ENCODE measurements at places on chromosomes 13 and 19.

DNA sequence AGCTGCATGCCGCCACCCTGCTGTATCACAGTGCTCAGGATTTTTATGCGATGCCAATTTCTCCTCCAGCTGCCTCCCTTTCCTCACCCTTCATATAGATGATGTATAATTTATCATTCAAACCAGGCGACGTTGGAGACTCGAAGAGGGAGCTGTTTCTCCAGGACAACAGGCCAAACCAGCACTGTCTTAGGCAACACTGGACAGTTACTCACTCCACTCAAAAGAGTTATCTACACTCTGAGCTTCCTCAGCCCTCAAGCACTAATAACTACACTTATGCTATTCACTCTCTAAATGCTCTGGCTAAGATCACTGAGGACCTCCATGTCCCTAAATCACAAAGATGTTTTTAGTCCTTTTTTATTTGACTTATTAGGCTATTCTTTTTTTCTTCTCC is 87.3 kb upstream of the RFC3 start:
- no peak for DNase-seq

GRCh38 chr19:44908836-44909261 is 3.3 kb downstream of the APOE start:
- DNase-seq, result no peak

GRCh38 chr13:110881839-110882627 is 32.8 kb downstream of the ANKRD10 start:
- DNase-seq, result no peak

- DNase-seq, result no peak
These were observed 225.1 kb downstream of the HS6ST3 start for GRCh38 chr13:96314974-96315373.

DNA sequence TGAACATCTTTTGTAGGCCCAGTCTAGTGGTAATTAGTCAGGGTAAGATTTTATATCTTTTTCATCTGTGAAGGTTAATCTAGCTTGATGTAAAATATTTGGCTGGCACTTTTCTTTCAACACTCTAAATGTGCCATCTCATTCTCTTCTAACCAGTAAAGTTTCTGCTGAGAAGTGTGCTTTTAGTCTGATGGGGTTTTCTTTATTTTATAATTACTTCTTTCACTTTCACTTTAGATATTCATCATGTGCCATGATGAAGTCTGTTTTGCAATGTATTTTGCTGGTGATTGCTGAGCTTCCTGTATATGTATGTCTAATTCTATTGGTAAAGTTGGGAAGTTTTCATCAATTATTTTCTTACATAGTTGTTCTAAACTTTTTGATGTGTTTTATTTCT is 31.9 kb downstream of the ZNF726 start:
- DNase-seq, result no peak

GRCh38 chr13:53137779-53138178 is 109.2 kb downstream of the OLFM4 start:
- no peak for DNase-seq

GRCh38 chr19:6761053-6761676 is 6.1 kb downstream of the SH2D3A start:
- no peak for DNase-seq

- DNase-seq, result no peak
These were observed 5.5 kb upstream of the PTGER1 start for GRCh38 chr19:14480700-14481079.

GRCh38 chr19:48629599-48630295 is 7.4 kb downstream of the DBP start:
- no peak for DNase-seq

GRCh38 chr13:44433863-44434765 is 60.5 kb downstream of the SERP2 start:
- no peak for DNase-seq

- no peak for DNase-seq
These were observed 390.7 kb downstream of the LIG4 start for GRCh38 chr13:107824635-107825034.

DNA sequence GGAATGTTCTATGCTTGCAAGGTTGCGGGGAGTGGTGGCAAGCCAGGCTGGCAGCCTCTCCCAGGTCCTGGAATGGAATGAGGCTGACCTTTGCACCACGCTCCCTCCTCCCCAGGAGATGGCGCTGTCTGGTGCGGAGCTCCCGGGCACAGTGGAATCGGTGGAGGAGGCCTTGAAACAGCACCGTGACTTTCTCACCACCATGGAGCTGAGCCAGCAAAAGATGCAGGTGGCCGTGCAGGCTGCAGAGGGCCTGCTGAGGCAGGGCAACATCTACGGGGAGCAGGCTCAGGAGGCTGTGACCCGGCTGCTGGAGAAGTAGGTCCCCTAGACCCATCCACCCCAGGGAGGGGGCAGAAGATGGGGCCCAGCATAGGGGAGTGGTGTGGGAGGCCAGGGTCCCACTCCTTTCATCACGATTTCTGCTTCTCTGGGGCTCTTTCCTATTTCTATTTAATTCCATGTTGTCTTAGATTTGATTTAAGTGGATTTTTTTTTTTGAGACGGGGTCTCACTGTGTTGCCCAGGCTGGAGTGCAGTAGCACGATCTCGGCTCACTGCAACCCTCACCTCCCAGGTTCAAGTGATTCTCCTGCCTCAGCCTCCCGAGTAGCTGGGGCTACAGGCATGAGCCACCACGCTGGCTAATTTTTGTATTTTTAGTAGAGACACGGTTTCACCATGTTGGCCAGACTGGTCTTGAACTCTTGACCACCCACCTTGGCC is 53.2 kb upstream of the SHKBP1 start:
- peak; percentile 2 for DNase-seq
